ENCODE measurements at places on chromosomes 11 and 22. TPM values are rescaled to one million over a fixed set of nuclear protein-coding genes. Genes with fewer than 3 reads are reported as not detected.

The OR51B4 gene
- total RNA-seq, result 12.8 TPM

The HBE1 gene
- 25.6 TPM for total RNA-seq

The CFAP300 gene
- total RNA-seq, result 9.1 TPM

The POGLUT3 gene
- total RNA-seq, result 46.0 TPM

The RBM7 gene
- total RNA-seq, result 52.8 TPM

The FAM227A gene
- 0.83 TPM for total RNA-seq

The HTR3A gene
- not detected for total RNA-seq

The HMGXB4 gene
- total RNA-seq, result 9.7 TPM

The PHETA2 gene
- total RNA-seq, result 0.07 TPM

The FOLH1 gene
- not detected for total RNA-seq

The OR5B21 gene
- total RNA-seq, result not detected

The KCNJ5 gene
- 0.46 TPM for total RNA-seq

The OR51B5 gene
- 17.7 TPM for total RNA-seq

The KRTAP5-5 gene
- total RNA-seq, result not detected

The GRIA4 gene
- total RNA-seq, result 0.05 TPM

The CD59 gene
- total RNA-seq, result 682 TPM

The POLD3 gene
- 28.7 TPM for total RNA-seq

Measured in A172 (cell line).